ENCODE measurements at places on chromosomes 11 and 22.

- DNase-seq: no peak
Observed at GRCh38 chr11:63872800-63873197, 33.9 kb downstream of the MARK2 start.

GRCh38 chr11:86749821-86750401 lies 50.4 kb upstream of the PRSS23 start:
- DNase-seq: no peak

DNA sequence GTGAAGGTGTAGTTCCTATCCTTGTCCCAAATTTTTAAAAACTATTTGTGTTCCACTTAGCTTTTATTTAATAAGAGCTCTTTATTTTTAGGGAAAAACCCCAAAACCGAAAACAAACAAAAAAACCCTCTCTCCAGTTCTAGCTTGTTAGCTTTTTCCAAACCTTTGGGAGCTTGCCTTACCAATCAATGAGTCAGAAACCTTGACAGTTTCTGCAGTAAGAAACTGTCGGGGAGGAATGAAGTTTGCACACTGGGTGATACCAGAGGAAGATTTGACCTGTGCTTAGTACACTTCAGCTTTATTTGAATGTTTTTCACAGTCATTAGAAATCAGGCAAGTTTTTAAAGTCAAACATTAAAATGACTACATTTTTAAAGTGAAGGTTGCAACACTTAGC lies 105.0 kb downstream of the FAT3 start:
- DNase-seq: no peak

GRCh38 chr22:39362271-39362670 lies 12.5 kb downstream of the SYNGR1 start:
- no peak for DNase-seq

GRCh38 chr11:13008061-13008435 lies 1.1 kb upstream of the RASSF10 start:
- no peak for DNase-seq

DNA sequence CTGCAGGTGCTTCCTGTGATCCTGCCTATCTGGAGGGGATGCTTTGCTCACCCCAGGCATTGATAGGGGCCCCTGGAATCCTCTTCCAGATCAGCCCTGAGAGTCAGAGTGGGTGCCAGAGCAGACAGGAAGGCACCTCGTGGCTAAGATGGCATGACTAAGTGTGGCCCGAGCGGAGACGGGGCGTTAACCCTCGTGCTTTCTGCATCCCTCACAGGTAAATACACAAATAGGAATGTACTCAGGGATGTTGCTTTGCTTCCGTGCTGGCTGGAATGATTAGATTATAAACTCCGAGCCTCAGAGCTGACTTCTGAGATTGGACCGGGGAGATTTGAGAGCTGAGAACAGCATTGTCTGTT lies 312.7 kb upstream of the B3GAT1 start:
- DNase-seq: no peak

Measured in stimulated activated CD8-positive, alpha-beta memory T cell treated with anti-CD3 and anti-CD28 coated beads, Interleukin-12 subunit alpha, Interleukin-12 subunit beta, amount 100 ng/mL, for 4 hours (primary cell).